ENCODE measurements at places on chromosomes 13 and 19.
A peak's percentile ranks its signal among the peaks of the same experiment; 100 is the strongest.

GRCh38 chr13:95457294-95457693 lies 95.2 kb upstream of the CLDN10 start:
- DNase-seq: no peak

- no peak for DNase-seq
These were observed 46.5 kb downstream of the TNFSF13B start for GRCh38 chr13:108315991-108316390.

DNA sequence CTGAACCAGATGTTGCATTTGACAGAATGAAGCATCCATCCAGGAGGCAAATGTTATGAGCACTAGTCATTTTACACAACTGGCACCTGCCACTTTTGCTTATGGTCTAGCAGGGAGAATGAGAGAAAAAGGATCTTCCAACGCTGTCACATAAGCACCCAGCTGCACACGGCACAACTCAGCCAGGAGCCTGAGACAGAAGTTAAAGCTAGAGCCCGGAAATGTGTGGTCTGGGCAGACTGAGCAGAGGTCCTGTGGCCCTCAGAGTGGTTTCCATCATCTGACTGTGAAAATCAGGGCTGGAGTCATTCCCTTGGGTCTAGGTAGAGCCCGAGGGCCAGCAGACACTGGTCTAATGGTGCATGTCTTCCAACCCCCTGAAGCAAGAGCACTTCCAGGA lies 78.4 kb upstream of the XPO4 start:
- no peak for DNase-seq

DNA sequence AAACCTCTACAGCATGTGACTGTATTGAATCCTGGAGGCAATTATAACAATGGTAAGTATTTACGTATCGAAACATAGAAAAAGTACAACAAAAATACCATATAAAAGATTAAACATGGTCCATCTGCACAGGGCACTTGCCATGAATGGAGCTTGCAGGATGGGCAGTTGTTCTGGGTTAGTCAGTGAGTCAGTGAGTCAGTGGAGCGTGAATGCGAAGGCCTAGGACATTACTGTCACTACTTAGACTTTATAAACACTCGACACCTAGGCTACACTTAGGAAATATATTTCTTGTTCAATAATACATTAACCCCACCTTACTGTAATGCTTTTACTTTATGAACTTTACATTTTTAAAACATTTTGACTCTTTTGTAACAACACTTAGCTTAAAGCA lies 35.6 kb upstream of the TMTC4 start:
- no peak for DNase-seq

- DNase-seq: no peak
These were observed 968.7 kb upstream of the SLC10A2 start for GRCh38 chr13:104034891-104035290.

DNA sequence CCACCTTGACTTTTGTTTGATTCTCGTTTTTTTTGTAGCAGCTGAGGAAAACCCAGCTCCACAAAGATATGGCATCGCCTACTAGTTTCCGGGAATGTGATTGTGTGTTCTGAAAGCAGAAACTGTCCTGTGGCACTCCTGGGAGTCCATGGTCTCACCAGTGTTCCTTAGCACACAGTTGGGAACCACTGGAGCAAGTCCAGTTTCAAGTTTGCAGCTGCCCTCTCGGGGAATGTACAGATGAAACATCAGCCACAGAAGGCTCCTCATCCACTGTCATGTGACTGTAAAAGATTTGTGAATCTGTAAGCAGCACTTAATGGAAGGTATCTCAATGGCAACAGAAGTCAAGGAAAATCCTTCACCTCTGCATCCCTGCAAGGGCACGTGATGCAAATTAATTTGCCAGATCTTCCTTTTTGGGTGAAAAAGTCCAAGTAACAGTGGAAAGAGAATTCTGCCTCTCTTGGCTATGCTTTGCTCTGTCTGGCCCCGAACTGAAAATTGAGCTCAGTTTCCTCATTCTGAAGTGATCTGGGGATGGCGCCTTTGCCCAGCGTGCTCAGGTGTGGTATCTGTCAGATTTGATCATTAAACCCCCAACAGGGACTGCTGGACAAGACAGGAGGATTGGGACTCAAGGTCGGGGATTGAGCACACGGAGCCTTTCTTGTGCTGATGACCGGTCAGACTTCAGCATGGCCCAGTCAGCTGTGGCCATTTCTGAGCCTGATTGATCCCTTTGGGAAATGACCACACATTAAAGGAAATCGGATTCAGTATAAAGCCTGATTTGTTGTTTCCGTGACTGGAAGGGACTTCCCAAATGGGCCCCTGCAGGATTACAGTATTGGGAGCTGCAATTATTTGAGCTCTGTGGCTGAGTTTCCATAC lies 58.8 kb downstream of the ING1 start:
- DNase-seq: no peak

GRCh38 chr19:2252797-2253105 lies 3.5 kb downstream of the JSRP1 start:
- no peak for DNase-seq

DNA sequence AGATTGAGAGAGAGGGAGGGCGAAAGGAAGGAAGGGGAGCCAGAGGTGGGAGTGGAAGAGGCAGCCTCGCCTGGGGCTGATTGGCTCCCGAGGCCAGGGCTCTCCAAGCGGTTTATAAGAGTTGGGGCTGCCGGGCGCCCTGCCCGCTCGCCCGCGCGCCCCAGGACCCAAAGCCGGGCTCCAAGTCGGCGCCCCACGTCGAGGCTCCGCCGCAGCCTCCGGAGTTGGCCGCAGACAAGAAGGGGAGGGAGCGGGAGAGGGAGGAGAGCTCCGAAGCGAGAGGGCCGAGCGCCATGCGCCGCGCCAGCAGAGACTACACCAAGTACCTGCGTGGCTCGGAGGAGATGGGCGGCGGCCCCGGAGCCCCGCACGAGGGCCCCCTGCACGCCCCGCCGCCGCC lies at the start of gene TNFSF11:
TNFSF11 (plus strand) TSS at position 142 of the 400 bp plus-strand sequence; CDS start at position 294, 152 bp downstream.
- DNase-seq: no peak

- no peak for DNase-seq
These were observed 599 bp downstream of the C19orf12 start for GRCh38 chr19:29714371-29714952.

GRCh38 chr19:53917356-53917755 lies 8.3 kb downstream of the CACNG7 start:
- DNase-seq: no peak

DNA sequence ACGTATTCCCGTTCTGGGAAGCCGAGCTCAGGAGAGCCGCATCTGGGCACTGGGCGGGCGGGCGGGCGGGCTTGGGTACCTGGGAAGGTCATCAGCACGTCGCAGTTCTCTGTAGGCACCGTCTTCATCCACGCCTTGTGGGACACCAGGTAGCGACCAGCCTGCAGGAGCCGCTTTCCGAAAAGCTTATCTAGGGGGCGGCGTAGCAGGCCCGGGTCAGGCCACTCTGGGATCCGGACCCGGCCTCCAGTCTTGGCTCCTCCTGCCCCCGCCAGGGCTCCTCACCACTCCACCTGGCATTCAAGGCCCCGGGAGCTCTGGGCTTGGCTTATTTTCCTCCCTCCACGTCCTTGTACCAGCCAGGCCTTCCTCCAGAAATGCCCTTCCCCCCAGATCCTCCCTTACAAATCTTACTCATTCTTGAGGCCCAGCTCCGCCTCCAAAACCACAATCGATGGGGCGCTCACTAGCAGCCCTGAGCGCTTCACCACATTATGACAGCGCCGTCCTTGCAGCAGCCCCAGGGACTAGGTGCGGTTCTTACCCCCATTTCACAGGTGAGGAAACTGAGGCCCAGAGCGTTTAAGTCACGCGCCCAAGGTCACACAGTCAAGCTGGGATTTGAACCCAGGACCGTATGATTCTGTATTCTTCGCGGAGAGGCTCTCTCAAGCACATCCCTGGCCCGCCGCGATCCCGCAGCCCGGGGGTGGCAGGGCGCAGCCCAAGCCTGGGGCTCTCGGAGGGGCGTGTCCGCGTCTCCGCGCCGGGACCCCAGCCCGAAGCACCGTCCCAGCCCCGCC lies 843 bp downstream of the ANO8 start:
- DNase-seq: peak; percentile 86

- DNase-seq: no peak
These were observed 40.0 kb downstream of the PIN1 start for GRCh38 chr19:9875031-9875627.

- DNase-seq: no peak
These were observed 1204.5 kb upstream of the SLC10A2 start for GRCh38 chr13:104270731-104271130.

DNA sequence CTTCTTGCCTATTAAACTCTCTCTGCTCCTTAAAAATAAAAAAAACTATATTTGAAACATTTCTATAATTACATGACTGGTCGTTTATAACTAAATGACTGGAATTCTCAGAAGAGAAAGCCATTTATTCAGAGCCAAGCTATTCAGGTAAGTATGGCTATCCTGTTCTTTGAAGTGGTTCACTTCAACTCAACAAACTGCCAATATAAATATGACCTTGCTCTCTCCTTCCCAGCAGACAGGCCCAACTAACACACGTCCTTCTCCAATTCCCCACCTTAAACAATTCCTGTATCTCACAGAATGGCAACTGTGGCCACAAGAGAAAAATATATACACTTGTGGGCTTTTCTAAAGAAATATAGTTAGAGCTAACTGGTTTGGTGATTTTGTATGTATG lies 153.9 kb downstream of the MIPEP start:
- no peak for DNase-seq

GRCh38 chr19:16283210-16284061 lies 41.2 kb upstream of the KLF2 start:
- peak; percentile 68 for DNase-seq

DNA sequence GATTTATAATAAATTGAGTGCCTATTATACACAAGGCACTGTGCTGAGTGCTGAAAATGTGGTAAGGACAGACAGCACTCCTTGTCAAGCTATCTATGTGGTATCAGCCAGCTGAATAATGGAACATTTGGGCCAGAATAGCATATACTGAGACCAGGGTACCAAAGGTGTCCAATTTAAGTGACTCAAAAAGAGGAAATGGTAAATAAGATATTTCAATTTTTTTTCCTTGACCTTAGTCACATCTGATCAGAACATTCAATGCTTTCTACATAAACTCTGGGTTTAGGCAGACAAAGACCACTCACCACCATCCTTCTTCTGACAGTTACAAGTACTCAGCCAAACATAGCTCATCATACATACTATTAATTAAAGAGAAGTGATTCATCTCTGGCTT lies 43.2 kb downstream of the RCBTB2 start:
- no peak for DNase-seq

DNA sequence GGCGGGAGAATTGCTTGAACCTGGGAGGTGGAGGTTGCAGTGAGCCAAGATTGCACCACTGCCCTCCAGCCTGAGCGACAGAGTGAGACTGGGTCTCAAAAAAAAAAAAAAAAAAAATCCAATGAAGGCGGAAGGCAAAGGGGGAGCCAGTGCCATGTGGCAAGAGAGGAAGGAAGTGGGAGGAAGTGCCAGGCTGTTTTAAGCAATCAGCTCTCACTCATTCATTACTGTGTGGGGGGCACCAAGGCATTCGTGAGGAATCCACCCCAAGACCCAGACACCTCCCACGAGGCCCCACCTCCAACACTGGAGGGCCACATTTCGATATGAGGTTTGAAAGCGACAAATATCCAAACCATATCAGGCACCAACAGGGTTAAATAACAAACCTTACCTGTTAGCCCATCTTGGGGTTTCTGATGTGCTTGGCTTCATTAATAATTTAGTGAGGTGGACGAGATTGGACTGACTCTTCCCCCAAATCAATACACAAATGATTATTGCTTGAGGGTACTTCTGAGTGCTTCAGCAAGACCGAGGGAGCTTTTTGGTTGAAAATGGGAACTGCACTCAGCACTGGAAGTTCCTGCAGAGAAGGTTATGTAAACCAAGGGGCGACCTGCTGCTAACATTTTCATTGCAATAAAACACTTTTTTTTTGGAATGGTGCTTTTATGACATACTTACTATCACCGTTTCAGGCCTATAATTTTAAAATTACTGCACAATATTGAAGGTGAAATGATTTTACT lies 7.5 kb upstream of the LRP3 start:
- DNase-seq: no peak

DNA sequence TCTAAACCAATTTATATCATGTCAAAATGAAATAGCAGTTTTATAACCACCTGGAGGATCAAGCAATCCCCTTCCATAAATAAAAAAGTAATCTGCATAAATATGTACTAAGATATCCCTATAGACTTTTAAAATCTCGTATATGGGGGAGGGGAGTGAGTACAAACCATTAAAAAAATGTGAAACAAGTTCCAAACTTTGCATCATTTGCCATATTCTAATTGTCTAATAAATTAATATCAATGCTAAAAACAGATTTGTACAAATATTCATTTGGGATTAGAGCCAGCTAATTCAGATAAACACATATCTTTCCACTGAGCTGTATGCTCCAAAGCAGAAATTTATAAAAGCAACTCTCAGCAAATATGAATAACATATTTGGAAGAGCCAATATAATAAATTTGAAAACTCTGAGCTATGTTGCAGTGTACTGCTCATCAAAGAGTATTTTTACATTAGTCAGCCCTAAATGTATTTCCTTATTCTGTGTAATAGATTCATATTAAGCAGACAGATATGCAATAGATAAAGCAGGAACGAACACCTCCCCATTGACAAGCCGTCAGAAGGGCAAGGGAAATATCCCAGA lies 970.2 kb downstream of the EFNB2 start:
- peak; percentile 33 for DNase-seq

- DNase-seq: no peak
These were observed 977.3 kb downstream of the UQCRFS1 start for GRCh38 chr19:28235606-28236125.

DNA sequence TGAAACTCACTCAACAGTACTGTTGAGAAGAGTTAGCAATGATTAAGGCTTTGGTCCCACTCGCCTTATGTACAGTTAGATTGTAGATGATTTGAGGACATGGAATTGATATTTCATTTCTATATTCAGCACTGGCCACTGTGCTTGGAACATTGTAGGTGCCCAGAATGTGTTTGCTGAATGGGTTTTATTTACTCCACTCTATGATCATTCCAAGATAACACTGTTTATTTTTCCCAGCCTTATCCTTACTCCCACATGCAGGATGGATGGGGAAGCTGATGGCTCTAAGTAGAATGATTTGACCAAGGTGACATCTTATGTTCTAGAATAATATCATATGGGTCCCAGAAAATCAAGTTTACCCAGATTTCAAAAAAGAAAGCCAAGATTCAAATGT lies 124.6 kb upstream of the RXFP2 start:
- no peak for DNase-seq

GRCh38 chr19:1425102-1425837 lies 12.9 kb upstream of the RPS15 start:
- DNase-seq: no peak

All from fibroblast of skin of back (primary cell).